GM23338 (cell line): ENCODE measurements at places on chromosomes 1 and 21. TPM values are rescaled to one million over a fixed set of nuclear protein-coding genes. Genes with fewer than 3 reads are reported as not detected.

DNA sequence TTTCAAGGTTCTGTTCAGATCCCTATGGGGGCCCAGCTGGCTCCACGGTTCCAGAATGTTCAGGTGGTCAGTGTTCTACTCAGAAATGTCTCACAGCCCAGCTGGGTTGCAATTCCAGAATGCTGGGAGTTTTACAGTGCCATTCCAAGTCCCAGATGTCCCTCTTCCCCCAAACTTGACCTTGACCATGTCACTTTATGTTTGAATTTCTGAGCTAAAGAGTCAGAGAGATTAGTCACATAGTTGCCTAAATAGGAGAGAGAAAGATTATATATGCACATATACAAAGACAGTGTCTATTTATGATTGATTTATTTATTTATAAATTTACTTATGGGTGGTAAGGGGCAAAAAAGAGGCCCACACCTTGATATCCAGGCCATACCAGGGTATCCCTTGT lies 2.5 kb downstream of the GPR3 start:
- no peaks in the 10 kb centered on the region for H3K36me3 ChIP-seq
- peaks cover 23% of the 10 kb centered on the region for H3K4me1 ChIP-seq
- H3K4me3 ChIP-seq: no peak overlapping the region
- H3K27ac ChIP-seq: no peak overlapping the region

- no peaks in the 10 kb centered on the region for H3K36me3 ChIP-seq
- peak overlapping the region; percentile 88 for H3K4me3 ChIP-seq
- peaks cover 10% of the 10 kb centered on the region for H3K4me1 ChIP-seq
Observed at GRCh38 chr1:37930246-37931101, 16.4 kb downstream of the INPP5B start.

GRCh38 chr1:43513471-43514173 lies 17.1 kb upstream of the PTPRF start:
- no peaks in the 10 kb centered on the region for H3K36me3 ChIP-seq
- peaks cover 15% of the 10 kb centered on the region; the same call in 1 of the 2 replicates for H3K4me1 ChIP-seq
- no peaks in the 10 kb centered on the region for H3K27me3 ChIP-seq
- no peak for DNase-seq

- no peak overlapping the region for H3K27ac ChIP-seq
- DNase-seq: no peak
- H3K36me3 ChIP-seq: no peaks in the 10 kb centered on the region
- no peaks in the 10 kb centered on the region for H3K4me1 ChIP-seq
- H3K27me3 ChIP-seq: no peaks in the 10 kb centered on the region
Observed at GRCh38 chr1:245288796-245289195, 134.0 kb downstream of the KIF26B start.

GRCh38 chr1:82108843-82109242 lies 308.1 kb downstream of the ADGRL2 start:
- no peak for DNase-seq
- no peaks in the 10 kb centered on the region for H3K36me3 ChIP-seq
- no peaks in the 10 kb centered on the region for H3K4me1 ChIP-seq
- no peaks in the 10 kb centered on the region for H3K27me3 ChIP-seq

- H3K36me3 ChIP-seq: no peaks in the 10 kb centered on the region
- H3K4me1 ChIP-seq: peaks cover 70% of the 10 kb centered on the region
- no peak for DNase-seq
- H3K4me3 ChIP-seq: no peak overlapping the region
- no peaks in the 10 kb centered on the region for H3K27me3 ChIP-seq
Observed at GRCh38 chr1:156492591-156493080, 7.9 kb downstream of the MEF2D start.

Gene ERICH3
- total RNA-seq: not detected in 2 replicates

Gene GLIS1
- 0.04 and 0.31 TPM in 2 replicates for total RNA-seq

DNA sequence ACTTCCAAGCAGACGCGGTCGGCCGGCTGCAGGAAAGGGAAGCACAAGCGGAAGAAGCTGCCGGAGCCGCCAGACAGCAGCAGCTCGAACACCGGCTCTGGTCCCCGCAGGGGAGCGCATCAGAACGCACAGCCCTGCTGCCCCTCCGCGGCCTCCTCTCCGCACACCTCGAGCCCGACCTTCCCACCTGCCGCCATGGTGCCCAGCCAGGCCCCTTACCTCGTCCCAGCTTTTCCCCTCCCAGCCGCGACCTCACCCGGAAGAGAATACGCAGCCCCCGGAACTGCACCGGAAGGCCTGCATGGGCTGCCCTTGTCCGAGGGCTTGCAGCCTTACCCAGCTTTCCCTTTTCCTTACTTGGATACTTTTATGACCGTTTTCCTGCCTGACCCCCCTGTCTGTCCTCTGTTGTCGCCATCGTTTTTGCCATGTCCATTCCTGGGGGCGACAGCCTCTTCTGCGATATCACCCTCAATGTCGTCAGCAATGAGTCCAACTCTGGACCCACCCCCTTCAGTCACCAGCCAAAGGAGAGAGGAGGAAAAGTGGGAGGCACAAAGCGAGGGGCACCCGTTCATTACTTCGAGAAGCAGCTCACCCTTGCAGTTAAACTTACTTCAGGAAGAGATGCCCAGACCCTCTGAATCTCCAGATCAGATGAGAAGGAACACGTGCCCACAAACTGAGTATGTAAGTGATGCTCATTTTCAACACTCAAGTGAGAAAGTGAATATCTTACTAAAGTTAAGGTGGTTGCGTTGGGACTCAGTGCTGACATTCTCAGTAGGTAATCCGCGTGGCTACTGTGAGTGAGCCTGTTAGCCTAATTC lies 25.5 kb downstream of the UTS2 start:
- H3K4me1 ChIP-seq: no peaks in the 10 kb centered on the region
- no peak overlapping the region for H3K27ac ChIP-seq
- no peaks in the 10 kb centered on the region for H3K27me3 ChIP-seq
- peak; percentile 6 for DNase-seq
- no peak overlapping the region for H3K4me3 ChIP-seq

Gene LPAR3
- 27.8 and 36.9 TPM in 2 replicates for total RNA-seq

Gene OR10J1
- total RNA-seq: not detected in 2 replicates

Gene CDCA8
- 31.6 and 35.3 TPM in 2 replicates for total RNA-seq

GRCh38 chr1:19038732-19039131 lies 82.3 kb upstream of the IFFO2 start:
- 0 out of 2 replicates have a peak, but pooled peaks cover 6% of the 10 kb centered on the region for H3K4me1 ChIP-seq
- no peak overlapping the region for H3K4me3 ChIP-seq
- no peaks in the 10 kb centered on the region for H3K36me3 ChIP-seq
- DNase-seq: no peak

GRCh38 chr1:45084562-45084961 lies 72.5 kb downstream of the UROD start:
- H3K4me3 ChIP-seq: no peak overlapping the region
- no peaks in the 10 kb centered on the region for H3K27me3 ChIP-seq
- no peaks in the 10 kb centered on the region for H3K4me1 ChIP-seq
- H3K36me3 ChIP-seq: no peaks in the 10 kb centered on the region

DNA sequence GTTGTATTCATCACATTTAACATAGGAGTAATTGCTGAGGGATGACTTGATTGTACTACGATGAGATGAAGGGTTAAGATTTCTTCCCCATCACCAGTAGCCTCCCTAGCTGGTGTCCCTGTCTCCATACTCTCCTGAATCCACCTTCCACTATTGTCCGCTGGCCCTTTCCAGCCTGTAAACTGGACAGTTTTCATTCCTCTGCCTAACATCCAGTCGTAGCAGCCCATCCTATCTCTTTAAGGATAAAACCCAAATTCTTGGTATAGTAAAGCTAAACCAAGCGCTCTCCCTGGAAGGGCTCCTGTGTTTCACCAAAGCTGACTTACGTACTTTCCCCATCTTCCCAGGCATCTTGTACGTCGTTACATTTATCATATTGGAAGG lies 670 bp downstream of the COX20 start:
- H3K4me3 ChIP-seq: peak overlapping the region; percentile 73
- peaks cover 24% of the 10 kb centered on the region for H3K4me1 ChIP-seq
- DNase-seq: peak; percentile 44
- no peaks in the 10 kb centered on the region for H3K27me3 ChIP-seq

GRCh38 chr1:192861860-192862259 lies 53.0 kb downstream of the RGS2 start:
- no peaks in the 10 kb centered on the region for H3K27me3 ChIP-seq
- no peak for DNase-seq
- no peak overlapping the region for H3K4me3 ChIP-seq

GRCh38 chr1:155499953-155500639 lies 62.5 kb downstream of the ASH1L start:
- H3K36me3 ChIP-seq: no peaks in the 10 kb centered on the region
- peak; percentile 15 for DNase-seq
- 0 out of 2 replicates have a peak overlapping the region, but pooled peaks have one; percentile 22 for H3K27ac ChIP-seq
- peak overlapping the region; percentile 14; the same call in 1 of the 2 replicates for H3K4me3 ChIP-seq
- peaks cover 17% of the 10 kb centered on the region for H3K4me1 ChIP-seq

DNA sequence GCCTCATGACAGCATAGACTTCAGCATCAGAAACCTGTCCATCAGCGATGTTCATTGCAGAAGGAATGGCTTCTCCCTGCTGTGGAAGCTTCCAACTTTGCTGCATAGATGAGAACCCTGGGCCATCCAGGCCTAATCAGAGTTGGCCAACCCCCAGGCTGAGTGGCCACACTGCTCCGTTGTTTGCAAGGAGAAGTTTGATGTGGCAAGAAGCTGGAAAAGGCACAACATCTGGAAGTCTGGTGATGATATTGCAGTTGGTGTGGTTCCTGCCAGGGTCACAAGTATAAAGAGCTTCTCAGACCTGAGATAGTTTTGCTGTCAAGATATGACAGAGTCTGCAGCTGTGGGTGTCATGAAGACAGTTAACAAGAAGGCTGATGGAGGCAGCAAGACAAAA lies 41.2 kb downstream of the RHOU start:
- no peak for DNase-seq
- H3K27ac ChIP-seq: no peak overlapping the region
- no peak overlapping the region for H3K4me3 ChIP-seq
- H3K4me1 ChIP-seq: no peaks in the 10 kb centered on the region
- H3K27me3 ChIP-seq: no peaks in the 10 kb centered on the region

DNA sequence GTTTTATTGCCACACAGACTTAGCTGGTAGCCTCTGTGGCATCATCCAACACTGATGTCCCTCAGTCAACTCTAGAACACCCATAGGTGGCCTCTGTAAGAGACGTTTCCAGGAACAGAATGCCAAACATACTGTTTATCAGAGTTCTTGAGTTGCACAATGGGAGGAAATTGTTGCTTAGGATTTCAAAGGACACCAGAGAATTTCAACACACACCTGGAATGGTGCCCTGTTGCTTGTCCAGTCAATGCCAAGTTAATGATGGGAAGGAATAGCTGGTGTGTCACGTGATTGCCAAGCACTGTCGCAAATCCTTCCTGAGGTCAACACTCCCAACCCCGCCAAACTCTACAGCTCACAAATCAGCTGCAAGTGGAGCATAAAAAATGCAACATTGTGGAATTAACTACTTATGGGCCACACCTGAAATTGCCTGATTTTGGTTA lies 28.6 kb upstream of the DUSP23 start:
- no peak overlapping the region for H3K27ac ChIP-seq
- no peaks in the 10 kb centered on the region for H3K4me1 ChIP-seq
- no peak for DNase-seq
- H3K4me3 ChIP-seq: no peak overlapping the region
- H3K36me3 ChIP-seq: no peaks in the 10 kb centered on the region

- peaks cover 24% of the 10 kb centered on the region; the same call in 1 of the 2 replicates for H3K4me1 ChIP-seq
- no peak overlapping the region for H3K4me3 ChIP-seq
- H3K27me3 ChIP-seq: no peaks in the 10 kb centered on the region
- H3K36me3 ChIP-seq: no peaks in the 10 kb centered on the region
- peak; percentile 73 for DNase-seq
Observed at GRCh38 chr1:109792056-109792831, 28.5 kb upstream of the EPS8L3 start.

Gene ASPM
- 64.9 and 65.4 TPM in 2 replicates for total RNA-seq

GRCh38 chr1:46816930-46817329 lies 18.1 kb downstream of the CYP4B1 start:
- no peak for DNase-seq
- H3K4me3 ChIP-seq: no peak overlapping the region
- no peaks in the 10 kb centered on the region for H3K36me3 ChIP-seq
- no peaks in the 10 kb centered on the region for H3K27me3 ChIP-seq

DNA sequence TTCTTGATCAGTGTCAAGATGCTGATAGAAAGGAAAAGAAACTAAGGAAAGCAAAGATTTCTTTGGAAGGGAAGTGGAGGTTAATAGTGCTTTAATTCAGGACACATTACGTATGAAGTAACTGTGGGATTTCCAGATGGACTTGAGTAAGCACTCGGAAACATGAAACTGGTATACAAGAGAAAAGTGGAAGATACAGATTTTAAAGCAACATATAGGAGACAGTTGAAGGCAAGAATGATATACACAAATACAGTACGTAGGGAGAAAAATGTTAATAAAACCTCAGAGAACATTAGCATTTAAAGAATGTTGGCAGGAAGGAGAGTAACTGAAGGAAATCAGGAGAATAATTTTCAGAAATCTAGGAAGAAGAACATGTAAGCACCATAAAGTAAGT lies 730.9 kb upstream of the ADGRL2 start:
- DNase-seq: no peak
- H3K36me3 ChIP-seq: no peaks in the 10 kb centered on the region
- H3K4me1 ChIP-seq: peaks cover 21% of the 10 kb centered on the region
- H3K27me3 ChIP-seq: no peaks in the 10 kb centered on the region
- no peak overlapping the region for H3K27ac ChIP-seq

- no peak for DNase-seq
- no peaks in the 10 kb centered on the region for H3K4me1 ChIP-seq
- no peak overlapping the region for H3K4me3 ChIP-seq
- H3K27ac ChIP-seq: no peak overlapping the region
- no peaks in the 10 kb centered on the region for H3K36me3 ChIP-seq
Observed at GRCh38 chr1:201054091-201054543, 30.6 kb upstream of the KIF21B start.

GRCh38 chr1:116827607-116828105 lies 73.4 kb downstream of the CD2 start:
- no peak for DNase-seq
- H3K27ac ChIP-seq: no peak overlapping the region
- peaks cover 6% of the 10 kb centered on the region for H3K4me1 ChIP-seq
- H3K27me3 ChIP-seq: no peaks in the 10 kb centered on the region
- no peak overlapping the region for H3K4me3 ChIP-seq
- no peaks in the 10 kb centered on the region for H3K36me3 ChIP-seq

GRCh38 chr1:187413405-187414169 lies 584.8 kb downstream of the PLA2G4A start:
- H3K27me3 ChIP-seq: no peaks in the 10 kb centered on the region
- no peak overlapping the region for H3K4me3 ChIP-seq
- peak; percentile 27 for DNase-seq
- H3K4me1 ChIP-seq: peaks cover 9% of the 10 kb centered on the region; the same call in 1 of the 2 replicates

DNA sequence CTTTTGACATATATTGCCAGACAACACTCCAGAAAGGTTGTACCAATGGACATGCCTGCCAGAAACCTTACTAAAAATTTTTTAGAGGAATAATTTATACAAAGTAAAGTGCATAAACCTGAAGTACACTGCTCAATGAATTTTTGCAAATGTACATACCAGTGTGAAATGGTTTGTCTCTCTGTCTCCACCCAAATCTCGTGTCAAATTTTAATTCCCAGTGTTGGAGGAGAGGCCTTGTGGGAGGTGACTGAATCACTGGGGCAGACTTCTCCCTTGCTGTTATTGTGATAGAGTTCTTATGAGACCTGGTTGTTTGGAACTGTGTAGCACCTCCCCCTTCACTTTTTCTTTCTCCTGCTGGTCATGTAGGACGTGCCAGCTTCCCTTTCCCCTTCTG lies 168.8 kb downstream of the RWDD3 start:
- H3K4me1 ChIP-seq: peaks cover 21% of the 10 kb centered on the region
- H3K27ac ChIP-seq: no peak overlapping the region
- no peak overlapping the region for H3K4me3 ChIP-seq
- no peaks in the 10 kb centered on the region for H3K27me3 ChIP-seq
- no peak for DNase-seq
- peaks cover 9% of the 10 kb centered on the region; the same call in 1 of the 2 replicates for H3K36me3 ChIP-seq

- H3K27ac ChIP-seq: no peak overlapping the region
- no peaks in the 10 kb centered on the region for H3K27me3 ChIP-seq
Observed at GRCh38 chr1:159030877-159031447, 21.3 kb downstream of the IFI16 start.

Gene TRNP1
- 54.3 and 69.3 TPM in 2 replicates for total RNA-seq

Gene INSRR
- not detected in 2 replicates for total RNA-seq

Gene CNKSR1
- total RNA-seq: 11.3 and 12.5 TPM in 2 replicates

Gene BTBD19
- total RNA-seq: 0.16 and 0.66 TPM in 2 replicates
